Putamen (tissue), 1 donor: ENCODE measurements at places on chromosomes 2 and 18.

DNA sequence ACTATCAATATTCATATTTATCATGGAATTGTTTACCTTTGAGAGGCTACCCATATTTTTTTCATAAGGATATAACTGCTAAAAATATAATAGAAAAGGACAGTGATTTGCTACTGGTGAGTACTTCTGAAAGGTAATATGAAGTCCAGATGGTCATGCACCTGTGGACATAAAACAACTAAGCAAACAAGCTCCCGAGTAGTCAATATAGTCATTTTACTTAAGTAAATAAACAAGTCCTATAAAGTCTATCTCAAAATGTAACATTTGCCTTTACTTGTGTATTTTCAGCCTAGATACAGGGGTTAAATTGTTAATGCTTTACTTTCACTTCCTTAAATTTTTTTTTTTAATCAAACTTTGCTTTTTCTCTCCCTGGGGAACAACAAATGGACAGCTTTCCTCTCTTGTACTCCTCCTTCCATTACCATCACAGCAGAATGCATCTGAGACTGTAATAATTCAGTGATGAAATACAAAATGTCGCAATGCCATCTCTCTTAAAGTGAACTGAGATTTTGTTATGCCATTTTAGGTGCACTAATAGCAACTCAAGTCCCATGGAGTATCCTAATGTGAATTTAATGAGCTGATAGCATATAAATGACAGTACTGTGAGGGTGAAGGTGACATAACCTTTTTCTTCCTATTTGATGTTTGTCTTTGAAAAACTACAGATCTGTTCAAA lies 1325.4 kb upstream of the ZEB2 start:
- DNase-seq, result no peak

DNA sequence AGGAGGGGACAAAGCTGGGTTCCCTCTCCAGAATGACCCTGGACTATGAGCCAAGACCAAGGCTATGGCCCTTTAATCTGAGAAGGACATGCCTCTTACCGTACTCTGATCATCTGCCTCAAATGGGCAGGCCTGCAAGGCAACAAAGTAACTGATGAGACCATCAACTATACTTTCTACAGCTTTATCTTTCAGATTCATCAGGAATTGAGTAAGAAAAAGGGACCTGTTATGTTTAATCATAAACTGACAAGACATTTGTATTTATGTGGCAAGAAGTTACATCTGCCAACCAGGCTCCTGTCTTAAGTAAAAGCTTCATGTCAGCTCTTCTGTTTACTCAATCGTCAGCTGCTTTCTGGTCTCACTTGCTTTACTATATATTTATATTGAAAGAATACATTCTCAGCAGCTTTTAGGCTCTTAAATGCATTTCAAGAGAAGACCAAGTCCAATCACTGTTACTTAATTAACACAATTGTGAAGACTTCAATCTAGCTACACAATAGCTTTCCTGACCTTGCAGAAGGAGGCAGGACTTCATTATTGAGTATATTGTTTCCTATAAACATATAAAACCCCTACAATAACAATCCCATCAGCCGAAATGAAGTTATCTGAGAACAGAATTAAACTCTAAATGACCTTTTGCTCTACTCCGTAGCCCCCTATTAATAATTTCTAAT lies 163.8 kb downstream of the ETAA1 start:
- DNase-seq, result no peak

DNA sequence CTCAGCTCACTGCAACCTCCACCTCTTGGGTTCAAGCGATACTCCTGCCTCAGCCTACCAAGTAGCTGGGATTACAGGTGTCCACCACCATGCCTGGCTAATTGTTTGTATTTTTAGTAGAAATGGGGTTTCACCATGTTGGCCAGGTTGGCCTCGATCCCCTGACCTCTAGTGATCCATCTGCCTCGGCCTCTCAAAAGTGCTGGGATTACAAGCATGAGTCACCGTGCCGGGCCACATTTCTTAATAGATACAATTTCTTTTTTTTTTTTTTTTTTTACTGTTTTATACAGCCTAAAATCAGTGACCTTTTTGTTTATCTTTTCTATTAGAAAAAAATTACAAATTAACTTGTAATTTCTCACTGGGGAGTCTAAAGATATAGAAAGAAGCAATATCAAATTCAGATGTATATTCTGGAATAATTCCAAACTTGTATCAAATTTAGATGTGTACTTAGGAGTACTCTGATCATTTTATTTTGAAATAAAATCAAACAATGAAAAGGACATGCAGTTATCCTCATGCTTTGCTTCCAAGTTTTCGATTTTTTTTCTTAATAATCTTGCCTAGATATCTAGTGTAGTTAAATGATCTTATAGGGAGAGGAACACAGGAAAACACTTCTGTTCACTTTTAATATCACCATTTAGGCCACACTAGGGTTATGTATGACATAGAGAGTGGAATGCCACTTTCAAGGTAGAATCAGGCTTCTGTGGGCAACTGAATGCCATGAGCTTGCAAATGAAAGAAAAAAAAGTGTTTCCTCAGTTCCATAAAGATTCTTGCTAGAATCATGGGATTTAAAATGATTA lies 1089.3 kb downstream of the SUCLG1 start:
- no peak for DNase-seq

DNA sequence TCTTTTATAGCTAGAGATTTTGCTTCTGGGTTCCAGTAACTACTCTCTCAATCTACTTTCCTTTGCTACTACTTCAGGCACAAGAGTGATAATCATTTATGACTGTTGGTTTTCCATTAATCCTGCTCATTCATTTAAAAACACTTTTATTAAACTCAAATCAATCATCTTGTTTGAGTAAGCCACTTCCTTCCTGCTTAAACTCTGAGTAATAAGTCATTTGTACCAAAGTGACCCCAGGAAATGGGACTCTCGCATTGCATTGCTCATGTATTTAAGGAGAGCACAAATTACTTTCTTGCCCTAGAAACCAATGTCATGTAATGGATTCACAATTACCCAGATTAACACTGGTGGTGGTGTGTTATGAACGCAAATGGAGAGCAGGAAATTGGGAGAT lies 270.7 kb upstream of the HNMT start:
- DNase-seq, result no peak

DNA sequence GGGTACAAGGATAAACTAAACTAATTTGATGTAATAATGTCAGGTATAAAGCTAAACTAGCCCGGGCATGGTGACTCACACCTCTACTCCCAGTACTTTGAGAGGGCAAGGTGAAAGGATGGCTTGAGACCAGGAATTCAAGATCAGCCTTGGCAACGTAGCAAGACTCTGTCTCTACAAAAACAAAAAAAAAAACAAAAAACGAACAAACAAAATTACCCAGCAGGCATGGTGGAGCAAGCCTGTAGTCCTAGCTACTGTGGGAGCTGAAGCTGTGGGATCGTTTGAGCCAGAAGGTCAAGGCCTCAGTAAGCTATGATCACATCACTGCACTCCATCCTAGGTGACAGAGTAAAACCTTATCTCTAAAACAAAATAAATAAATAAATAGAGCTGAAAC lies 131.8 kb upstream of the KYNU start:
- DNase-seq, result no peak

GRCh38 chr2:241069821-241070281 lies 32.2 kb downstream of the MTERF4 start:
- DNase-seq, result no peak

DNA sequence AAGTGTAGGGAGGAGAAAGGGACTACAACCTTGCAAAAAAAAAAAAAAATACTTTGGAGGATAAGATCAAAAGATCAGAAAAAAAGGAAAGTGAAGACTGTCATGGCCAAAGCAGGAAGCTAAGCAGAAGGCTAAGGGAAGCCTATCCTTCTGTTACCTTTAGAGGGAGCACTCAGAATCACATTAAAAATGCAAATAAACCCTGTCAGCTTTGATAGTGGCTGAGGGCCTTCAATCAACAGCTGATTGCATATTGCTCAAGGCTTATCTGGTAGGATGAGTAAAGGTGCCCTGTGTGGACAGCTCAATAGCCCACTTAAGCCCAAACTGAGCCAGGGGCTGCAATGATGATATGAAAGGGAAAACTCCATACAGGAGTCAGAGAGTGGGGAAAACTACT lies 1021.2 kb downstream of the LRP1B start:
- DNase-seq, result no peak
